ENCODE measurements at places on chromosomes 16 and 17.

DNA sequence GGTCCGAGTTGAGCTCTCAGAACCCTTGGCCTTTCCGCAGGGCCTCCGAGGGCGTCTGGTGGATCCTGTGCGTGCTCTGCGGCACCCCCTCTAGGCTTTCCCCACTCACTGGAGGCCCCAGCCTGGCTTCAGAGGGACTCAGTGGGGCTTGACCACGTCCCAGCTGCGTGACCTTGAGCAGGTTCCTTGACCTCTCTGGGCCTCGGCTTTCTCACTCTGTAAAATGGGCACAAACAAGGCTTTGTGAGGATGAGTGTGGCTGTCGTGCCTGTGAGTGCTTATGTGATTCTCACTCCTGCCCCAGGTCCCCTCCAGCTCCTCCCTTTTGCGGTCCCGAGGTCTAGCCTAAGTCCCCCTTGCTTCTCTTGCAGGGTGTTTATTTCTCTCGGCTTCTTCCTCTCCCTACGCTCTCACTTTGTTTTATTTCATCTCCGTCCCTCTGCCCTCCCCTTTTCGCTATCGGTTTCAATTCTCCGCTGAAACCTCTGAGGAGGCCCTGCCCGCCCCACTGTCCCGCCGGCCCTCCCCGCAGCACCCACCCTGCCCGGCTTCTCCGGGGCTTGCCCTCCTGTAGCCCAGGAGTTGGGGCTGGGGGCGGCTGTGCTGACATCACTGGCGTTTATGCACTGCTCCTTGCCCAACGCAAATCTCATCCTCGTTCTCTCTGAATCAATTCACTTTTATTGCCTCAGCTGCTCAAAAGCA, 82.3 kb upstream of the CBX4 start:
- no peak for DNase-seq

DNA sequence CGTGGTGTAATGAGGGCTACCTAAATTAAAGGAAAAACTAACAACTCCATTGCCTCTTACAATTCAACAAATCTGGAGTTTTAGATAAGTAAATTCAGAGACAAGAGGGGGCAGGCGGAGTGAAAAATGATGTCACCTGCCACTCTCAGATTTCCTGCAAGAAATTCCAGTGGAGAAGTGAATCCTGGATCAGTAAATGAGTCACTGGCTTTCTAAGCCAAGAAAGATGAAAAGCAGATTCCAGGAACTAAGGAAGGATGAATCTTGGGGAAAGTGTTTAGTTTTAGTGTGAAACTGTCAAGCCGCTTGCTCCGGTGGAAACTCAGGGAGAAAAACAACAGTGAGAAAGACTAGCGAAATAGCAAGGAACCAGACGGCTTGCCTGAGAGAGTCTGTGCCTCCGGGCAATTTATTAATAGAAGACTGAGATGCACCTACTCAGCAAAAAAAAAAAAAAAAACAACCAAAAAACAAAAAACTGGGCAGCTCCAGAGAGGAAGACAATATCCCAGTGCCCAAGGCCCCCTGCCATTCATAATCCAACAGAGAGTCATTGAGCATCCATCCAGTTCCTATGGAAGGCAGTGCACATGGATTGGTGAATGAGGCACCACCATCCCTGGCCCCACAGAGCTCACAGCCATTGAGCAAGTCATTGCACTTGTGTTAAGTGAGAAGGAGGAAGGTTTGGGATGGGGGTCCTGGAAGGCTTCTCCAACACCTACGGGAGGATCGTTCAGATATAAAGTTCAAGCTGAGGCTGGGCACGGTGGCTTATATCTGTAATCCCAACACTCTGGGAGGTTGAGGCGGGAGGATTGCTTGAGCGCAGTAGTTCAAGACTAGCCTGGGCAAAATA, 12.1 kb upstream of the RIPOR1 start:
- DNase-seq: no peak

- no peak for DNase-seq
Measured at GRCh38 chr16:15934991-15935390, 14.4 kb upstream of the ABCC1 start.

- no peak for DNase-seq
Measured at GRCh38 chr16:27485811-27486210, 63.9 kb downstream of the GTF3C1 start.

- DNase-seq: no peak
Measured at GRCh38 chr17:81335773-81336157, 40.7 kb upstream of the SLC38A10 start.

GRCh38 chr16:47625115-47625567, 164.0 kb downstream of the PHKB start:
- no peak for DNase-seq

DNA sequence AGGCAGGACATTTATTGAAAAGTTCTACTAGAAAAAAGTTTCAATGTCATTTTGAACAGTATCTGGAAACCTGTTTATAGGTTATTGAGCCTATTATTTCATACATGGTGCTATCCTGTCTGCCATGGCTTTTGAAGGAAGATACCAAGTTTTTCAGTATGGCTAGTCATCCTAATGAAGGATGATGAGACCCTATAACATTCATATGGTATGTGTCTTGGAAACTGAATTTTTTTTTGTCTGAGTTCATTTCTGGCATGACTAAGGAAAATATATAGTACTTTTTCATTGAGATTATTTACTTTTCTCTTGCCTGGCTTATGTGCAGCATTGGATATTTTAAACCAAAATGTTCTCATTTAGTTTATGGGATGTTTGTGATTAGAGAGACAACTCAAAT, 30.2 kb downstream of the CLTC start:
- no peak for DNase-seq

DNA sequence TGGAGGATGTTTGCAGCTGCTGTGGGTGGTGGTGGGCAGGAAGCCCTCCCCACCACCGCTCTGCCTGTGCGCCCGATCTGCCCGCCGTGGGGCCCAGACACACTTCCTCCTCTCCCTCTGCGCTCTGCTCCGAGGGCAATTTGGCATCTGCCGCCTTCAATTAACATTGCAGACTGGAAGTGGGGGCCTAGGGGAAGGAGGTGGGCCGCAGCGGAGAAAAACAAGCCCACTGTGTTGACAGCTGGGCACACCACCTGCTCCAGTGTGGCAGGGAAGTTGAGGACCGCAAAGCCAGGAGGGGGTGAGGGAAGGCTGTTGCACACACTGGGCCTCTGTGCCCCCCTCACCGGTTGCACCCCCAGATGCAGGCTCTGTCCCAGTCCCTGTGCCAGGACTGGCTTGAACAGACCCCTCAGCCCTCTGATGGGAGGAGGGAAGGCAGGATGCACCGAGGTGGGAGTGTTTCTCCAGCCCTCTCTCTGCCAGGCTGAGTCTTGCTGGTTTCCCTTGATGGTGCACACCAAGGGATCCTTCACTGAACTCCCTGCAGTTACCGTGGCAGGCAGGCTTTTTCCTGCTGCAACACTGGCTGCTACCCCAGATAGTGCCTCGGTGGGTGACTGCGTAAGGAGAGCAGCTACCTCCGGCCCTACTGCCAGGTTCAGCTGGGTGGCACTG, 72.8 kb upstream of the MED9 start:
- DNase-seq: no peak

Data from T47D (cell line).